ENCODE measurements at places on chromosomes 16 and 17.

DNA sequence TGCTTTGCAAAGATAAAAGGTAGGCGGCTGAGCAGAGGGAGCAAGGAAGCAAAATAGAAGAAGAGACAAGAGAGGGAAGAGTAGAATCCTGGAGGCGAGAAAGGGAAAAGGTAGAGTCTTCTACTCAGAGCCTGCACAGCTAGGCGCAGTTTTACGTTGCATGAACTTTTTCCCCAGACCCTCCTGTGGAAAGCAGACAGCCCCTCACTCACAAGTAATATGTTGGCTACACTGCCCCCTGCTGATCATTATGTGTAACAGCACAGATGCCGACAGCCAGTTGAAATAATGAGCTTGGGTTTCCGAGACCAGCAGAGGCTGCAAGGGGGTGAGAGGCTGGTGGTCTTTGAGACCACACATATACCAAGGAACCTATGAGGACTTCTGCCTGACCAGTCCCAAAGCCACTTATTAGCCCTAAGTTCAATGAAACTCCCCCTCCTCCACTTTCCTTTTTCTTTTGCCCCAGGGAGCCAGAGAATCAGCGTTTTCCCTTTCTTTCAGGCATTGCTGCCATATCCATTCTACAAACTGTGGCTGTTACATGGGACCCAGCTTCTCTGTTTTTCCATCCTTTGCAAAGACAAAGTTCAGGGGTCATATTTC is 22.5 kb upstream of the CMTR2 start:
- peak; percentile 11 for DNase-seq

DNA sequence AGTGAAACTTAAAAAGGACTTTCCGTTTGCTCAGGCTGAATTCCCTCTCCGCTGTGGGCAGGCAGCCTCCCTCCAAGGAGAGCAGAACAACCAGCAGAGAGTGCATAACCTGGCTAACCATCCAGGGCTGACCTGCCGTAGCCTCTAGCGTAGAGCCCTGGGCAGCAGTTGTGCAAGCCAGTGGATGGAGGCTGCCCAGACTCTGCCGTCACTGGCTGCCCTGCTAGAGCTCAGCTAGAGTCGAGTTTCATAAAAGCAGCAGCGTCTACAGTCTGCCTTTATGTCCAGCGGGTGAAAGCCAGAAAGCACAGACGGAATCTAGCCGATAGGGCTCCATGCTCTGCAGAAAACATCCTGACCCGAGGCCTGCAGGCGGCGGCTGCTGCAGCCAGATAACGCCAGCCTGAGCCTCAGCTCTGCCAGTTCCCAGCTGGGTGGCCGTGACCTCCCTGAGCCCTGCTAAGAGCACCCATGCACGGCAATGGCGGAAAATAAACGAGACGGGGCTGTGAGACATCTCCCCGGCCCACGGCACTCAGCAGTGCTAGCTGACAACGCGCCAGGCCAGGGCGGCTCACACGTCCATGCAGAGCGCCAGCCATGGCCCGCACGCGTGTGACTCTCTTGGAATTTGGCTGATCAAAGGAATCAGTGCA is 231.3 kb downstream of the ENGASE start:
- DNase-seq = no peak

- DNase-seq = no peak
Measured at GRCh38 chr16:79532785-79533184, 67.8 kb downstream of the MAF start.

DNA sequence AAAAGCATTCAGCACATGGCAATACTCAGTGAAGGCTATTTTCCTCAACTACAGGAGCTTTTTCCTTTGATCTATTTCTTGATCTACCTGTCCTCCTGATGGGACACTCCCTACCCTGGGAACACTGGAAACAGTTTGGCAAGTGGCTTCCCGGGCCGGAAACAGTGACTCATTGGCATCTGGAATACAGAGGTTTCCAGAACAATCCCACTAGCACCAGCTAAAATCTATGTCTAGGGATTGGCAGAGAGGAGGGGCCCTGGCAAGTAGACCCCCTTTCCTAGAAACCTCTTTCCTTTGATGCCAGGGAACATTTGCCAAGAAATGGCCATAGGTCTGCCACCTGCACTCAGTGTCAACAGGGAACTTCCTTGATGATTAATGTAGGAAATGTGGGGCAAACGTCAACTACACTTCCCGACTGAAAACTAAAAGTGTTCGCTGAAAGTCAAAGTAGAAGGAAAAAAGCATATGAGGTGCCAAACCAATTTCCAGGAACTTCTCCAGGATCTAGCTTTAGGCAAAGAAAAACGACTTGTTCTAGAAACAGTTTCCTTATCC is 30.4 kb upstream of the FBXW10B start:
- DNase-seq = no peak

DNA sequence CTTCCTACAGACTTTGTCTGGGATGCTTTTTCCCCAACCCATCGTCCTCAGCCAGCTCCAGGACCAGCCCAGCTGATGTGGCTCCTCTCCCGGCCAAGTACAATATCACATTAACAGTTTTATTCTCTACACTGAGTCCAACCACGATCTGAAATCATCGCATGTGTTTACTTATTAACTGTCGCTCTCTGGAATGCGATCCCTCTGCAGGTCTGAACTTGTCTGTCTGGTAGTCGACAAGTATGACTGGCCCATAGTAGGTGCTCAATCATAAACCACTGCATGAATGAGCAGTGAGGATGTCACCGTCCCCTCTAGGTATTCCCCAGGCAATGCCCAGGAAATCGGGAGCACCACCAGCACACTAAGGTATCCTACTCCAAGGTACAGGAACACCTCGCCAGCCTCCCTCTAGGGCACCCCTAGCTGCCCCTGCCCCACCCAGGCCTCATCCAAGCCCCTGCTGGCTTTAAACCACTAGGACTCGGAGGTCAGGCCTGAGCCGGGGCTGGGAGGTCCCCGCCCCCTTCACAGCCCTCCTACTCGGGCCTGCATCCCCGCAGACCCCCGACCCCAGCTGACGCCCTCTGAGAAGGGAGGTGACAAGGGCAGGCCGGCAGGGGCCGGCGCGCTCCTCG is 27.7 kb downstream of the RTN4RL1 start:
- no peak for DNase-seq

GRCh38 chr17:33175562-33175961 is 117.5 kb downstream of the ASIC2 start:
- no peak for DNase-seq

DNA sequence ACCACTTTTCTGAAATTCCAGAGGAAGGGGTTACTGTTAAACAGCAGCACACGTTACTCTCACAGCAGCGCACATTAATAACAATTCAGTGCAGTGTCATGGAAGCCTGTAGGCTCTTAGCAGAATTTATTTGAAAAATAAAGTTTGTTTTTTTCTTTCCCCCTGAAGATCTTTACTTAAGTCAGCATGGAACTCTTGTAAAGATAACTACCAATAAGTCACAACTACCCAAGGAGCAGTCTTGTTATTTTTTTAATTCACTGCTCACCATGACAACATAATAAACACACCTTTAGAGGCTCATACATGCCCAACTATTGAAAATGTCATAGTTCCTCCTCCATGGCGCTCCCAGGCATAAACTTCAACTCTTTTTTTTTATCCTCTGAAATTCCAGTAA is 31.8 kb upstream of the PSMD7 start:
- DNase-seq = no peak

GRCh38 chr17:77451894-77452852 is 311.4 kb downstream of the SEC14L1 start:
- no peak for DNase-seq

- DNase-seq = no peak
Measured at GRCh38 chr16:25143928-25144327, 32.4 kb downstream of the LCMT1 start.

- DNase-seq = no peak
Measured at GRCh38 chr16:116015-116414, 22.5 kb downstream of the NPRL3 start.

DNA sequence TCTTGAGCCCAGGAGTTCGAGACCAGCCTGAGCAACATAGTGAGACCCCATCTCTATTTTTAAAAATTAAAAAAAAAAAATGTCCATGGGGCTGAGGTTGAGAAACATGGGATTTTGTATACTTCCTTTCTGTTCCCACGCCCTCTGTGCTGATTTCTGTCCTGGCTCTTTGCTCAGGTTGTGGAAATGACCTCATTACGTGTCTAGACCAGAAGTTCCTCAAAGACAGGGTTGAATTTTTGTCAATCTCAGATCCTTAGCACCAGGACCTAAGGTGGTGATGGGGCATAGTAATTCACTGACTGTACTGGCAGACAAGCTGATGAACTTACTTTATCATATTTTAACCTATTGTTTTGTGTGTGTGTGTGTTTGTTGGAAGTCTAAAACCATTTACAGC is 11.2 kb upstream of the HNF1B start:
- DNase-seq = no peak

- DNase-seq = no peak
Measured at GRCh38 chr17:75367312-75367711, 38.2 kb downstream of the GRB2 start.

Data from bone marrow (tissue), 2 donors.